ENCODE measurements at places on chromosomes 12 and 14. TPM values are rescaled to one million over a fixed set of nuclear protein-coding genes. Genes with fewer than 3 reads are reported as not detected.

DNA sequence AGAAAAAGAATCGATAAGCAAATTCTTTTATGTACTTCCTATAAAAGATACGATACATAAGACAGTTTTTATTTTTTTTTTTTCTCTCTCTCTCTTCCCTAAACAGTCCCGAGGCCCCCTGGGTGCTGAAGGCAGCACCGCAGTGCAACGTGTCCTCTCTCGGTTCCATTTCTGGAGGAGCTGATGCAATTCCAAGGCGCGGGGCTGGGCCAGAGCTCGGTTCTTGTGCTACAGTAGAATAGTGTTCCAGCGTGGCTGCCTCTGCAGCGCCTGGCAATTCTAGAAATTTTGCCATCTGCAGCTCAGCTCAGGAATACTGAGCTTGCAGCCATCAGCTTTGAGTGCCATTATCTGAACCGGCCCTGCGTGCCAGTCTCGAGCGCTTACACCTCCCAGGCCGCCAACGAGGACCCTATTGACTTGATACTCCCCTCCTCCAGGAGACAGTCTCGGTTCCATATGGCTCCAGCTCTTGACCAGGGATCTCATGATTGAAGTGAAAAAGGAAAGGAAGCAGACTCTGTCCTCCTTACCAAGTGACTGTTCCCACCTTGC lies 630 bp downstream of the ALDH1L2 start:
- no peak for DNase-seq

GRCh38 chr14:97283426-97283825 lies 486.2 kb downstream of the VRK1 start:
- DNase-seq, result no peak

GRCh38 chr14:31071151-31071550 lies 45.0 kb upstream of the STRN3 start:
- DNase-seq, result no peak

DNA sequence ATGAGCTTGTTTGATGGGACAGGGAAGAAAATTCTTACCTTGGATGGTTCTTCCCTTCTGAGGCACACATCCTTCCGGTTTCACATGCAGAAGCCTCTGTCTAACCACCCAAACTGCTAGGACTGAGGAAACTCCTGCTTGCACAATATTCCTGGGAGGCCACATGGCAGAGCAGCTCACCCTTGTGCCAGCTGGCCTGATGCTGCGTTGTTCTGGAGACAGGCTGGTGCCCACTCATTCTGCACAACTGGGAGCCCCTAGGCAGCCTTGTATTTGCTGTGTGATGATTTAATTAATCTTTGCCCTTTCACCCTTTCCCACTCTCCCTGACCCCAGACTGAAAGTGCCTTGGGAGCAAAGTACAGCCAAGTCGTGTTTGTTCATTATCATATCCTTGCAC lies 130.8 kb downstream of the RTN1 start:
- DNase-seq, result no peak

GRCh38 chr12:87760943-87761342 lies 268.3 kb downstream of the C12orf50 start:
- no peak for DNase-seq

The SSPN gene
- total RNA-seq, result not detected

The GATC gene
- total RNA-seq, result 32.7 TPM

DNA sequence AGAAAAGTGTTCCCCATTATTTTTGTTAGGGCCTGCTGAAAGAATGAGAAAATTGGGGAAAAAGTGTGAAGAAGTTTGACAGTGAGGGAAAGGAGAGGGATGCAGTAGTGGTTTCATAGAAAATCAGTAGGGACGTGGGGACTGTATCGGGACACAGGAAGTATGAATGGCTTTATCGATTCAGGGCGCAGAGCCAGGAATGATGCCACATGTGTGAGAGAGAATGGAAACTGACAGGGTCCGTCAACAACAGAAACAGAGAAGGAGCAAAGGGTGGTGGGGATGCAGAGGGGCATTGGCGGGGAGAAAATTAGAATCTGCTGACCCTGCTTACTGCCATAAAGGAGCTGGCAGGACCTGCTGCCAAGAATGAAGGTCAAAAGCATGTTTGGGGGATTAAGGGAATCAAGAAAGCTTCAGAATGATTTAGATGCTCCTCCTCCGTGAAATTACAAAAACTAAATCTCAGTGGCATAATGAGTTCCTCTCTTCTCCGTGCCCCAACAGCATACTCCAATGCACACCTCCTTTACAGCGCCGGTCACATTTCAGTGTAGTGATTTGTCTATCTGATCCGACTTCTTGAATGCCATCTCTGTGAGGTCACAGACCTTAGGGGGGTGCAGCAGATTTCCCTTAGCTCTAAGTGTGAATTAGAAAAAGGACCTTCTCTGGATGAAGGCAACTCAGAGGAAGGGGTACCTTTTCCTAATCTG lies 92.6 kb downstream of the EMP1 start:
- DNase-seq, result no peak
